ENCODE measurements at places on chromosomes 1 and 21. TPM values are rescaled to one million over a fixed set of nuclear protein-coding genes. Genes with fewer than 3 reads are reported as not detected.

DNA sequence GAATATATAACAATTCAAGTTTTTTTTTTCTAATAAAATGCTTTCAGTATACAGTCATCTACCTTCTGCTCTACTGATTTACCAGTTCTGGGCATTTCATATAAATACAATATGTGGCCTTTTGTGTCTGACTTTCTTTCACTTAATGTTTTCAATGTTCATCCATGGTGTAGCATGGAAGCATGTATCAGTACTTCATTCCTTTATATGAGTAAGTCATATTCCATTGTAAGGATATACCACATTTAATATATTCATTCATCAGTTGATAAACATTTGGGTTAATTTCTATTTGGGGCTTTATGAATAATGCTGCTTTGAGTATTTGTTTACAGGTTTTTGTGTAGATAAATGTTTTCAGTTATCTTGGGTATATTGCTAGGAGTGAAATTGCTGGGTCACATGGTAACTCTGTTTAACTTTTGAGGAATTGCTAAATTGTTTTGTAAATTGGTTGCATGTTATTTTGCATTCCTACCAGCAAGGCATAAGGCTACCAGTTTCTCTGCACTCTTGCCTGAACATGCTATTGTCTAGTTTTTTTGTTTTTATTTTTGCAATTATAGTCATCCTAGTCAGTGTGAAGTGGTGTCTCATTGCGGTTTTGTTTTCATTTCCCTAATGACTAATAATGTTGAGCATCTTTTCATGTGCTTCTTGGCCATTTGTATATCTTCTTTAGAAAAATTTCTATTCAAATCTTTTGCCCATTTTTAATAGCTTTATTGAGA, 206.1 kb downstream of the TM2D1 start:
- no peak for DNase-seq

GRCh38 chr1:41868241-41868998, 50.3 kb downstream of the HIVEP3 start:
- no peak for DNase-seq

DNA sequence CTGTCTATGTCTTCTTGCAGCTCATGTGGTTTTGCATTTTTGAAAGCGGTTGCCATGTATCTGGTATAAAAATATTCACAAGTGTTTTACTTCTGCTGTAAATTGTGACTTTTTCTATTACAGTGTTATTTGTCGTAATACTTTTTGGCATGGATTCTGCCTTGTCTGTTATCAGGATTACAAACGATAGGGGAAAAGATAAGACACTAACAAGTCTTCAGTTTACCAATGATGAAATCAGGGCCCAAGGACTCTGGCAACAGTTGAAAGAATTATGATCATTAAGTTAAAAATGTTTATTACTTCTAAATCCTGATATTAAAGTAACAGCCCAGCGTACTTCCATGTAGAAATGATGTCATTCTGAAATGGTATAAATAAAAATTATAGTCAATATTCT, 298.8 kb downstream of the KIF26B start:
- DNase-seq = peak; percentile 31

GRCh38 chr1:181150273-181150672, 61.8 kb downstream of the IER5 start:
- no peak for DNase-seq

- no peak for DNase-seq
Measured at GRCh38 chr1:29289493-29289892, 53.2 kb downstream of the PTPRU start.

DNA sequence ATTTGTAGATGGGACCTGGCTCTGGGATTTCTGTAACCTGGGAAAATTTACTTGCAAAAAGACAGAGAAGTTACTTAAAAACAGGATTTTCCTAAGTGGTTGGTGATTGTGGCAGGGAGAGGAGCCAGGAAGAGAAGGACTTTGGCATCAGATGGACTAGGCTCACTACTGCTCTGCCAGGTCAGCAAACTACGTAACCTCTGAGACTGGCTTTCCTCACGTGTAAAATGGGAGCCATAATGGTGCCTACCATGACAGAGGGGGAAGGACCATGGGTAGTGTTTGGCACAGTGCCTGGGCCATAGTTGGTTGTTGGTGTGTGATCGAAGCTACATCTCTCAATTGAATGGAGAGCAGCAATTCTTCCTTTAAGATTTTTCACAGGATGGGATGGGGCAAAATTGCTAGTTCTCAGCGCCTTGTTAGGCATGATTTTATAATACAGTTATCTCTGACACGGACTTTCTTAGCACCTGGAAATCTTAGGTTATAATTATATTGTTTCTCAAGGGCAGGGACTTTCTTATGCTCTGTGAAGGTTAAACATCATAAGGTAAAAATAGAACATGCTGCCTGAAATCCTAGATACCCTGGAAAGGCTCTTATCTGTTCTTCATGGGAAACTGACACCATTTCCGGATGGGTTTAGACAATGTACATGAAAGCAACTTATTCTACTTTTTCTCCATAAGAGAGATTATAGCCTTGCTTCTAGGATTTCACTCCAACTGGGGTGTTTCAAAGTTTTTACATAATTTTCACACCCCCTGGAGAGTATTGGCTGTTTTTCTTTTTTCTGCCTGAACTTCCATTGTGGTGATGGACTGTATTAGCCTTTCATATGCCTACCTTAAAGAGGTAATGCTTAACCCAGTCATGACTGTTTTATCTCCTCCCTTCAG, 10.9 kb downstream of the ROR1 start:
- DNase-seq = no peak

DNA sequence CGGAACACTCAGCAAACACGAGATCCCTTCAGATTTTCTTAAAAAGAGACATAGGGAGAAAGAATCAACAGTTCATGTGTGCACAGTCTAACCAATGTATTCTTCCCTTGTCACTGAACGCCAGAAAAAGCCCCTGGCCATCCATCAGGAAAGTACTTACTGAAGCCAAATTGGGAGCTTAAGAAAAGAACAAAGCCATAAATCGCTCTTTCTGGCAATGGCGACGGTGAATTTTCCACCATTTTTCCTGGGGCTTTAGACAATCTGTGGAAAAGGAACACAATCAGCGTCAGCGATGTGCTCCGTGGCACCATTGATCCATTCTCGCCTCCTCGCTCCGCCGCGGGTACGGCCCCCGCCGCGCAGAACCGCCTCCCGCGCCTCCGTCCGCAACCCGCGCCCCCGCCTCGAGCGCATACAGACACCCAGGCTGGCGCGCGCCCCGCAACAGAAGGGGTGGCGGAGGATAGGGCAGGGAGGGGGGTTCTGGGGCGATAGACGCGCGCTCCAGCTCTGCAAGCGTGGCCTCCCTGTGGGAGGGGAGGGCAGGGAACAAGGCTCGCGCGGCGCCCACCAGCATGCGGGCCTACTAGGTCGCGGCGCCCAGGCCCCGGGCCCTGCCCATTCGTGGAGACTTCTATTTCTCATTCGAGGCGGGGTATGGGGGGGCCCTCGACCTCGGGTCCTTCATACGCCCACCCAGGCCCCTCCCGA, 440 bp downstream of the PIGP start:
- DNase-seq = peak; percentile 80

DNA sequence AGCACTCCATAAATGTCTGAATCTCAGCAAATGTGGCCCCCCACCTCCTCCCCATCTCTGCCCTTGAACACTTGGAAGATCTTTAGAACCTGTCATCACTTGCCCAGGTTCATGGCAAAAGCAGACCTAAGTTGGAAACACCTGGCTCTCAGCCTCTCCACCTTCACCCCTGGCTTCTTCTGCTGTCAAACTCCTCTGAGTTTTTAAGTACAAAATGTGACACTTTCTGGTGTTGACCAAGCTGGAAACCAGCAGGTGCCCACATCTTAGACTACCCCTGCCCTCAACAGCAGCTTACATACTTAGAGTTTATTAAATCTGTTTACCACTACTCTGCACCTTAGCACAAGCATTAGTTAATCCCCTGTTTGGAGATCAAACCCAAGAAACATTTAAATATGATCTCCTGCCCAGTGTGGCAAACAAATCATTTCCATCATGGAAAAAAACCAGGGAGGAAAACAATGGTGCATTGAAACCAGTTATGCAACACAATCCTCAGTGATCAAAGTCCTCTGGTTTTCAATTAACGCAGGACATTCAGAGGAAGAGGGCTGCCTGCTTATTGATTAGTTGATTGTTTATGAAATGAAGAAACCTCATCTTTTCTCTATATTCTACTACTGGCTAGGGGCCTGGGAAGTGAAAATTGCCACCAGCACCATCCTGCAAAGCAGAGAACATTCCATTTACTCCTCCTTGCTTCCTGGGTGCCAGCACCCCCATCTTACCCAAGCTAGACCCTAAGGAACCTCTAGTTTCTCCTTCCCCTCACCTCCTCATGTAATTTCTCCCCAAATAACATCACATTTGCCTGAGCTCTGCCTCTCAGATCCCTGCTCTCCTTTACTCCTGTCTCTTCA, 139.4 kb upstream of the RAB4A start:
- no peak for DNase-seq

DNA sequence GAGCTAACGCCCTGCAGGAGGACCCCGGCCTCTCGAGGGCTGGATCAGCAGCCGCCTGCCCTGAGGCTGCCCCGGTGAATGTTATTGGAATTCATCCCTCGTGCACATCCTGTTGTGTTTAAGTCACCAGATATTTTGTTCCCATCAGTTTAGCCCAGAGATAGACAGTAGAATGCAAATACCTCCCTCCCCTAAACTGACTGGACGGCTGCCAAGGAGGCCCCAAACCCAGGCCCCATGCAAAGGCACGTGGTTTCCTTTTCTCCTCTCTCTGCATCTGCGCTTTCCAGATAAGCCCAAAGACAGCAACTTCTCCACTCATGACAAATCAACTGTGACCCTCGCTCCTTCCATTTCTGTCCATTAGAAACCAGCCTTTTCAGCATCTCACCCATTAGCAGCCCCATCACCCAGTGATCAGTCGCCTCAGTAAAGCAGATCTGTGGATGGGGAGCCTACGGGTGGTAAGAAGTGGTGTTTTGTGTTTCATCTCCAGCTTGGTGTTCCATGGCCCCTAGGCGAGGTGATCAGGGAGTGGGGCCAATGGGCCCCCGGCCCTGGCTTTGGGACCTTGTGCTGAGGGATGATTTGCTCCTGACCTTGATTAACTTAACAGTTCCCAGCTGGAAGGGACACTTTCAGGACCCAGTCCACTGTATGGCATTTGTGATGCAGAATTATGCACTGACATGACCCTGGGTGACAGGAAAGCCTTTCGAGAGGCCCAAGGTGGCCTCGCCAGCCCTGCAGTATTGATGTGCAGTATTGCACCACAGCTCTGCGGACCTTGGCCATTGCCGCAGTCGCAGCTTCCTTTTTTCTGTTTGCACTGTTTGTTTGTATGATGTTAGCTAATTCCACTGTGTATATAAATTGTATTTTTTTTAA, 5.2 kb downstream of the NPPA start:
- peak; percentile 10 for DNase-seq

- peak; percentile 53 for DNase-seq
Measured at GRCh38 chr1:51237351-51238033, 1.4 kb downstream of the RNF11 start.

DNA sequence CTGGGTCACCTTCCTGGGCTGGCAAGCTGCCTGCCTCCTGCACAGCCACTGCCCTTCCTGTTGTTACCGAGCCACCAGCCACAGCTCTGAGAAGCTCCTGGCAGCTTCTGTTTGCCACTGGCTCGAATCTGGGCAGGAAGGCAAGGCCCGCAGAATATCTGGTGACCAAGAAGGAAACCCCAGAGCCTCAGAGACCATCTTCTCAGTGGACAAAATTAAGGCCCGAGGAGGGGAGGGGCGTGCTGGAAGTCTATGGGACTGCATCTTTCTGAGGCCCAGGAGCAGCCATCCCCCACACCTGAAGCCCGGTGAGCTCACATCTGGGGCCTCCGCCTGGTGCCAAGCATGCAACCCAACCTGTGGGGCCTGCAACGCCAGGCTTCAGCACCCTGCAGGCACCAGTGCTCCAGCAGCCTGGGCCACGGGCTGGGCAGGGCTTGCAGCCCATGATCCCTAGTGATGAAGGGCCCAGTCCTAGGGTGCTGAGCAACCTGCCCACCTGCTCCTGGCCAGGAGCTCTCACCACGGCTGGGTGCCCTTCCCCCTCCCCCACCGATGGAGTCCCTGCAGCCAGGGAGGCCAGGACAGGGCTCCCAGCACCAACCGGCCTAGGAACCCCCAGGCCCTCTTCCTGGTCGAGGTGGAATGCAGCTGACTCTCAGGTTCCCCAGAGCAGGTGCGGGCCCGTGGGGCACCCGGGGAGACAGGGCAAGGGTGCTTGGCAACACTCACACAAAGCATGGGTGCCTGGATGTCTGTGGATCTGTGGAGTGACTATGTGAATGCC, 879 bp downstream of the CPTP start:
- no peak for DNase-seq

GRCh38 chr1:28156821-28157220, 19.7 kb downstream of the PTAFR start:
- no peak for DNase-seq

DNA sequence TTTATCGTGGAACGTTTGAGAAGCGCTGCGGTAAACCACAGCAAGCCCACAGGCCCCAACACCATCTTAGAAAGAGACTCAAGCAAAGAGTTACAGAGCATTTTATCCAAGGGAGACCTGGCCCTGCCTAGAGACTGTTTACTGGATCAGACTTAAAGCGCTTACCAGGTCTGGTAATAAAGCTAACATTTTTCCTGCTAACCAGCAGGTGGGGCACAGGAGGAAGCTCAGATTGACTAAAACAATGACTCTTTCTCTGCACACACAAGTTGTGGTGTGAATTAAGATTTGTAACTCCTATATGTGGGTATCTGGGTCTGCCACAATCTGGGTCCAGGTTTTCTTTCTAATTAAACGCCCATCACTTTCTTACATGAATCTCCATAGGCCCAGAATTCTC, 136.5 kb upstream of the ETS2 start:
- DNase-seq = peak; percentile 53

- DNase-seq = no peak
Measured at GRCh38 chr1:155518484-155518883, 44.1 kb downstream of the ASH1L start.

DNA sequence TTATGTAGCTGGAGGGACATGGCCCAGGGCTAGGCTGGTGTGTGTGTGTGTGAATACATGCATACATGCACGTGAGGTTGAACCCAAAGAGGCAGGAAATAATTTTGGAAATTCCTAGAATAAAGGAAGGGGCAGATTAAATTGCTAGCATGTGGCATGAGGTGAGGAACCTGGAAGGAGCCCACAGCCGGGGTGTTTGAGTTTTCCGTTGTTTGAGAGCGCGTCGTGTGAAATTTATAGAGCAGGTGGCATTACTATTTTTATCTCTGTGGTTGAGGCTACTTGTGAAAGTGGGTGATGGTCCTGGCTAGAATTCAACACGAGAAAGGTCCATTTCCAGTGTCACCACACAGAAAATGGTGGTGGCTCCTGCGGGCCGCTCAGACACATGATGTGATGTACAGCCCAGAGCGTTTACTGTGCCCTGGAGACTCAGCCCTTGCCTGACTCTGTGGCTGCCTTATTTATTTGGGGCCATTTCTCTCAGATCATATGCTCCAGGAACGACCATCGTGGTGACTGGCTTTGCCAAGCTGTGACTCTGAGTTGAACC, 48.0 kb downstream of the BACE2 start:
- no peak for DNase-seq

SLC44A5 gene
- not detected for total RNA-seq

GAS5 gene
- 516 TPM for total RNA-seq

ARHGEF16 gene
- not detected for total RNA-seq

TLR5 gene
- total RNA-seq = not detected

TRIM63 gene
- total RNA-seq = 1.5 TPM

LRRC53 gene
- total RNA-seq = not detected

FAM177B gene
- not detected for total RNA-seq
